ENCODE measurements at places on chromosomes 12 and 14.

- no peak for DNase-seq
Measured at GRCh38 chr14:68950111-68950510, 29.0 kb downstream of the ACTN1 start.

GRCh38 chr12:96190413-96191108 lies 3.6 kb upstream of the ELK3 start:
- no peak for DNase-seq

DNA sequence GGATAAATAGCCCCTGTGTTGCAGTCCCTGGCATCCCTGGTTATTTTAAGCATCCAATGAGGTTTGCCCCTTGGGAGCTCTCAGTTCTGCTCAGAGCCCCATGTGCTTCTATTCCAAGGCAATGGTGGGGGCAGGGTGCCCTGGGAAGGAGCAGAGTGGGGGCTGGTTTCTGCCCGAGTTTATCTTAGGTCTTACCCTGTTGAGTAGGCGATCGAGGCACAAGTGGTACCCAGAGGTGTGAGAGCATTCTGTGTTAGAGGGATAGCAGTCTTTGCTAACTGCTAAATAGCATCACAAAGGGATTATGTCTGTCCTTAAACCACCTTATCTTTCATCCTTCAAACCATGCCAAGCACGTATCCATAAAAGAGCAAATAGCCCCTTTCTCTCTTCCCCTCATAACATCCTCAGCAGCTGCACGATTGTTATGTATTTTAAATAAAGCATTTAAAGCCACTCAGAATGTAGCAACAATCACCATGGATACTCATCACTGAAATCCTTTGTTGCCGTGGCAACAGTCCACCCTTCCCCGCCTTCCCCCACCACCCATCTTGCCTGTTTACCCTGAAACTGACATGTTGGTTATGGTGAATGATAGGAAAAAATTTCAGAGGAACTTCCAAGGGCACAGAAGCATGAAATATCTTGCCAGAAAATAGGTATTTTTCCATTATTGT lies 139.3 kb downstream of the PTPN11 start:
- peak; percentile 9 for DNase-seq

DNA sequence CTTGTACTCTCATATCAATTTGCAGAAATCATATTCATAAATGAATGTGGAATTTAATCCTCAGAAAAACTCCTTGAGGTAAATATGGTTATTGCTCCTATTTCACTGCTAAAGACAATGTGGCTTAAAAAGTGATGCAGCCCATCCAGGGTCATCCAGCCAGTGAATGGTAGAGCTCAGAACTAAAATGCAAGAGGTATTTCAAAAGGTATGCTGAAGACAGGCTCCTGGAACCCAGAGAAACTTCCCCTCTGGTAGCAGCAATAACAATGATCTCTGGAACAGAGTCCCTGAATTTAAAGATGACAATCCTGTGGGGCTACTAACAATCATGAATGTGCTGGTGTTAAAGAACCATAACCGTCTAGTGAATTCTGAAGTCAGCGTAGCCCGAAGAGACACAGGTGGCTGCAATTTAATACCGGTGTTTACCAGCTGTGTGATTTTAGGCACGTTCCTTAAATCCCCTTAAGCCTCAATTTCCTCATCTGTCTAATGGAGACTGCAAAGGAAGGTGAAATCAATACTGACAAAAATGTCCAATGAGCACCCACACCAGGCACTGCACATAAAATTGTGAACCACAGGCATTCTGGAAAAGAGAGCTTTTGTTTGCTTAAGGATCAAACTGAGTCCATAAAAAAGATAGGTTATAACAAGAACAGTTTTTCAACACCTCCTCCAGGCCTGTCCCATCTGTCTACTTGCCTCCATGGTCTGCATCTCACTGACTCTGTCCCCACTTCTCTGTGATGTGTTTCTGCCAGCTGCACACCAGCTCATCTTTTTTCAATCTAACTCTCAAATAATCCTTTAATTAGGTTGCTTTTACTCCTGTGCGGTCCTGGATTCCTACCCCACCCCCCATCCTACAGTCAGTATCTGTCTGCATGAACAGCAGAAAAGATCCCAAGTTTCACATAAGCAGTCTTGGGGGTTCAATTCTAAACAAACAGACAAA lies 10.5 kb downstream of the TM7SF3 start:
- DNase-seq = no peak

DNA sequence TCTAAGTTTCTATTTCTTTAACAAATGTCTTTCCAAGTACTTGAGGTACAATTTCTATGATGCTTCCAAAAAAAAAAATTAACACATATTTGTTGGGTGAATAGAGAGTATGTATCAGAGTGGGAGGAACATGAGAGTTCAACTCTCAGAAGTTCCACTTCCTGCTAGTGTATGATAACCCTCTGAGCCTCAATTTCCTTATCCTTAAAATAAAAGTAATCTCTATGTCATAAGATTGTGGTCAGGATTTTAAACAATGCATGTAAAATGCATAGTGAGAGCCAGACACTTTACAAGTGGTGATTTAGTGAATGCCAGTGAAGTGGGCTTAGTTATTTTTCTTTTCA lies 270.3 kb upstream of the AMIGO2 start:
- no peak for DNase-seq

GRCh38 chr12:116247377-116247776 lies 30.1 kb downstream of the MED13L start:
- DNase-seq = no peak

DNA sequence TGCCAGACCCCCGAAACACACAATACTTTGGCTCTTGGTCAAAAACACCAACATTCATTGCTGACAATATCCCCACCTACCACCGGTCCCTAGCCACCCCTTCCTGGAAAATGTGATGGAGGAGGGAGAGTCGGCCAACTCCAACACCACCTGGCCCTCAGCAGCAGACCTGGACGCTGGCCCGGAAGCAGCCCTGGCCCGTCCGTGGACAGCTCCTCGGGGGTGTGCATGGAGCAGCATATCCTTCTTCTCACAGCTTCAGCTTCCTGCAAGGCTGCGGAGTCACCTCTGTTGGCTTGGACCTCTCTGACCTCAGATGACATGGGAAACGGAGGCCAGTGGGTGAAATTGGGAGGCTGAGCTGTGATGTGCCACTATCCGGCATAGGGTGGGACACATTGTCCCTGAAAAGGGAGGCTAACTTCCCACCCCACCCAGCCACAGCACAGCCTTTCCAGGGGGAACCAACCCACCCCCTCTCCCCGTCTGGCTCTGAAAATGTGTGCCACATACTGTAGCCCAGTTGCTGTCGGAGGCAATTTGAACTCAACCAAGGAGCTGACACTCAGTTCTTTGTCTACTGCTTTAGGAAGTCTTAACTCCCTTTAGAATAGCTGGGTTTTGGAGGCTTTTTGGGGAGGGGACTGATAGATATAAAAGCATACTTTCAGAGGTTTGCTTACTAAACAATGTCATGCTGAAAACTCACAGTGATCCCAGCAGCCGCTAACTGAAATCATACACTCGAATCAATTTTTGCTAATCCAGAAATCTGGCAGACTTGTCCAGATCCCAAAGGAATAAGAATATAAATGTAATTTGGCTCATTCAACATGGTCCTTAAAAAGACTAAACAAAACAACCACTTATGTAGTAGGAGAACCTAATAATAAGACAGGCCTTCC lies 43.1 kb upstream of the LTA4H start:
- no peak for DNase-seq

DNA sequence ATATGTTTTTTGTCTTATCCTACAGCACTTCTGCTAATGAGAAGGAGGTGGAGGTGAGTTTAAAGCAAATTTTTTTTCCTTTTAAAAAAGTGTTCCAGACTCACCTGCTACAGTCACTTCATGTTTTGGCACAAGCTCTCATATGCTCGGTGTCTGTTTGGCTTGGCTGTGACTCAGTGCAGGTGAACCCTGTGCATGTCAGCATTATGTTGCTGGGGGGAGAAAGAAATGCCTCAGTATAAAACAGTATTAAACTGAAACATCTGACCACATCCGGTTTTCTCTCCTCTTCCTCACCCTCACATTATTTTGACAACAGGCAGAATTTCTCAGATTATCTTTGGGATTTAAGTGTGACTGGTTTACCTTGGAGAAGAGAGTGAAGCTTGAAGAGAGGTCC lies 105.2 kb downstream of the DNAI7 start:
- no peak for DNase-seq

DNA sequence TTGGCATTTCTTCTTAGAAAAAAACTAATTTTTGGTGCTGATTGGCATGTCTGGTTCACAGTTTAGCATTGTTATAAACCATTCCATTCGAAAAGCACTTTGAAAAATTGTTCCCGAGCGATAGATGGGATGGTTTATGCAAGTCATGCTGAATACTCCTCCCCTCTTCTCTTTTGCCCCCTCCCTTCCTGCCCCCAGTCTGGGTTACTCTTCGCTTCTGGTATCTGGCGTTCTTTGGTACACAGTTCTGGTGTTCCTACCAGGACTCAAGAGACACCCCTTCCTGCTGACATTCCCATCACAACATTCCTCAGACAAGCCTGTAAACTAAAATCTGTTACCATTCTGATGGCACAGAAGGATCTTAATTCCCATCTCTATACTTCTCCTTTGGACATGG lies 20.1 kb upstream of the TIGAR start:
- no peak for DNase-seq

- peak; percentile 21 for DNase-seq
Measured at GRCh38 chr12:69739287-69740191, 879 bp downstream of the RAB3IP start.

- no peak for DNase-seq
Measured at GRCh38 chr12:41188841-41189394, 798 bp downstream of the PDZRN4 start.
